ENCODE measurements at places on chromosomes 2 and 18.

DNA sequence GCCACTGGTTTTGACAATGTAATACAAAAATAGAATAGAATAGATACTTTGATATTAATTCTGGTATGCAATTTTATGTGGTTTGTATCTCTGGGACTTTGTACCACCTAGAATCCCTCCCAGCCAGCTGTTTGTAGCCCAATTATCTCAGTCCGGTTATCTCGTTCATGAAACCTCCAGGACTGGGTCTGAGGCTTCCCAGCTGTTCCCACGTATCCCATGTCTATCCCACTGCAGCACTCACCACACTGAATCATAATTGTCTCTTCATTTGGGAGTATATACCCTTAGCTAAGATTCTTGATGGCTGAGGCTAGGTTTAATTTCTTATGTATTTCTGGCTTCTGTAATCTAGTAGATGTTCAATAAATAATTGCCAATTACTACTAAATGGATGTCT, 104.4 kb upstream of the MAPRE2 start:
- no peak for DNase-seq

GRCh38 chr18:24111936-24112335, 26.9 kb upstream of the CABYR start:
- DNase-seq = no peak

GRCh38 chr2:25161055-25161781, 7.2 kb downstream of the POMC start:
- peak; percentile 19 for DNase-seq

DNA sequence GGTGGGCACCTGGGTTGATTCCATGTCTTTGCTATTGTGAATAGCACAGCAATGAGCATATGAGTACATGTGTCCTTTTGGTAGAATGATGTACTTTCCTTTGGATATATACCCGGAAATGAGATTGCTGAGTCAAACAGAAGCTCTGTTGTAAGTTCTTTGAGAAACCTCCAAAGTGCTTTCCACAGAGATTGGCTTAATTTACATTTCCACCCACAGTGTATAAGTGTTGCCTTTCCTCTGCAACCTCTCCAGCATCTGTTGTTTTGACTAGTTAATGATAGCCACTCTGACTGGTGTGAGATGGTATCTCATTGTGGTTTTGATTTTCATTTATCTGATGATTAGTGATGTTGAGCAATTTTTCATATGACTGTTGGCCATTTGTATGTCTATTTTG, 194.8 kb downstream of the ZNF804A start:
- DNase-seq = no peak

- no peak for DNase-seq
These were observed 144.7 kb upstream of the COPS8 start for GRCh38 chr2:236940916-236941520.

DNA sequence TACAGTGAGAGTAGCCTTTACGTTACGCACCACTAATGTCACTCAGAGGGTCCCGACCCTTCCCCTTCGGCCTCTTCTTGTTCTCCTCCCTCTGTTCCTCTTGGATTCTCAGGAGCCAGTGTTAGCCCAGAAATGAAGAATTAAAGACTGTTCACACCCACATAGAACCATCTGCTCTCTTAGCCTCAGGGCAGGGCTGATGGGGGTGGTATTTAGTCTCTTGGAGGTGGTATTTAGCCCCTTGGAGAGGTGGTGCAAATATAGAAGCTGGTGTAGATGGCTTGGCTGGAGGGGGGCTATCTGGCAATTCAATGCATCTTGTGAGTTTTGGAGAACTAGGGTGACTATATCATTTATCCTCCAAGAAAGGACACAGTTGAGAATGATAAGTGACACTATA, 286.5 kb downstream of the PRKCE start:
- no peak for DNase-seq

- no peak for DNase-seq
These were observed 69.3 kb upstream of the RGPD5 start for GRCh38 chr2:109724533-109725460.

DNA sequence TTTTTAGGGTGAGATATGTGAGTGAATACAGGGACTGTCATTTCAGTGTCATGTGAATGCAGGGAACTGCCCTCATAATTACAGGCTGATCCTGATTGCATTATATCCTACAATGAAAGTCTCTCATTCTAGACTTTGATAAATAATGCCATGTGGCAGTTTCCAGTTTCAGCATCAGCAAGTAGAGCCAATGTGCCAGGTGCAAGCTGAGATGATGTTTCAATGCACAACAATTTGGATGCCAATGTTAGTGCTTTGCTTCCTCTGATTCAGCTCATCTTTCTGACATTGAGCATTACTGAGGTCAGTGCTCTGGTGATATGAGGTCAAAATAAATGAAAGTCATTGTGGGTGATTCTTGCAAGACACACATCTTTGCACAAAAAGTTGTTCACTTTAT, 63.7 kb upstream of the TFPI start:
- DNase-seq = no peak

DNA sequence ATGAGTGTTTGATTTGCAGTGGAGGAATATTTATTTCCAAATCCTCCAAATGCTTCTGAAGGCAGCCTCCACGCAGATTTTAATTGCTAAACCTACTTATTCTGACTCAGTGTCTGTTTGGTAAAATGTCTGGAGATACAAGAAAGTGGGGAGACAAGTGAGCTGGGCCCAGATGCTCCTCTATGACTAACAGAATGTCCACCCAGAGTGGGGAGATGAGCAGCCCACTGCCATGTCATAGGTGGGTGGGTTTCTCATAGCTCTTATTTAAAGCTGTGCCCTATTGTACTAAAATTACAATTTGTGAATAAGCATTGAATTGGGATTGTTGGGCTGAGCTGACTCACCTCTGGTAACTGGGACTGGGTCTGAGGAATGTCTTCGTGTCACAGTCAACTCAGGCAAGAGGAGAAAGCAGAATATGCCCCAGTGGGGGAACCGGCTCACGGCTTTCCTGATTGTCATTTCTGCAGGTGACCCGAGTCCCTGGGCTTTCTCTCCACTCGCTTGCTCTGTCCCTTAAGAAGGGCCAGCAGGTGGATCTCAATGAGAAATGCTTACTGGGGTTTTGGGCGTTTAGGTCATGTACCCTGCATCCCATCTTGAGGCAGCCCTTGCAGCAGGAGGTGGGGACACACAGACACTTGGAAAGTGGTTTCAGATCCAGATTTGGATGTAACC, 116.3 kb upstream of the SPRED2 start:
- DNase-seq = no peak

GRCh38 chr18:44123743-44124142, 556.9 kb upstream of the SETBP1 start:
- DNase-seq = no peak

DNA sequence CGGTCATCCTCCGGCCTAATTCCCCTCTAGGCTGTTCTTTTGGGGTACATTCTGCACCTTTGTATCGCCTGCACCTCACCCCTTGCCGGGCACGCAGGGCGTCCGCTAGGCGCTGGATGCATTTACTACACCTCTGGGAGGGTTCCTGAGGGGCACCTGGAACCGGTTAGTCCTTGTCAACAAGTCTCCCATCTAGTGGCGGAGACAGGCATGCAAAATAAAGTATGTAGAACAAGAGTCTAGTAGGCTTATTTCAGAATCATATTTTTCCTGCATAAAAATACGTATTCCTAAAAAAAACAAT, 705 bp upstream of the TEX261 start:
- peak; percentile 30 for DNase-seq

- DNase-seq = peak; percentile 22
These were observed 24.9 kb downstream of the GLI2 start for GRCh38 chr2:120760446-120761135.

GRCh38 chr18:26526128-26526965, 22.0 kb downstream of the KCTD1 start:
- no peak for DNase-seq

GRCh38 chr2:192535956-192536921, 341.5 kb upstream of the TMEFF2 start:
- DNase-seq = no peak

- no peak for DNase-seq
These were observed 129.6 kb downstream of the GALNT14 start for GRCh38 chr2:31008561-31009114.

- no peak for DNase-seq
These were observed 46.5 kb downstream of the ATIC start for GRCh38 chr2:215358312-215358845.

DNA sequence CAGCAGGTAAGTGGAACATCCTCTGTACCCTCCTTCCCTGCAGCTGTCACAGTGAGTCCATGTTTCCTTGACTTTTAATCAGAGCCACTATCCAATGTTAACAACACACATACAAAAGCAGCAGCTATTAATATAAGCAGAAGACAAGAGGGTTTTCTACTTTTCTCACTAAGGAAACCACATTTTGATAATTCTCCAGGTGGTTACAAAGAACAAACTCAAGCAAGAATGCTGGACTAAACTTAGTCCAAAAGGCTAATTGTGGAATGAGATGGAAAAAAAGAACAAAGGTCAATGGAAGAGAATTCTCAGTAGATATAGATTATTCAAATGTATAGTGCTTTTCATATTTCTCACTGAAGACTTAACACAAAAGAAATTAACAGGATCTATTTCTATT, 176.9 kb upstream of the SLC39A10 start:
- DNase-seq = no peak

GRCh38 chr2:22821458-22821857, 563.5 kb upstream of the KLHL29 start:
- DNase-seq = no peak

DNA sequence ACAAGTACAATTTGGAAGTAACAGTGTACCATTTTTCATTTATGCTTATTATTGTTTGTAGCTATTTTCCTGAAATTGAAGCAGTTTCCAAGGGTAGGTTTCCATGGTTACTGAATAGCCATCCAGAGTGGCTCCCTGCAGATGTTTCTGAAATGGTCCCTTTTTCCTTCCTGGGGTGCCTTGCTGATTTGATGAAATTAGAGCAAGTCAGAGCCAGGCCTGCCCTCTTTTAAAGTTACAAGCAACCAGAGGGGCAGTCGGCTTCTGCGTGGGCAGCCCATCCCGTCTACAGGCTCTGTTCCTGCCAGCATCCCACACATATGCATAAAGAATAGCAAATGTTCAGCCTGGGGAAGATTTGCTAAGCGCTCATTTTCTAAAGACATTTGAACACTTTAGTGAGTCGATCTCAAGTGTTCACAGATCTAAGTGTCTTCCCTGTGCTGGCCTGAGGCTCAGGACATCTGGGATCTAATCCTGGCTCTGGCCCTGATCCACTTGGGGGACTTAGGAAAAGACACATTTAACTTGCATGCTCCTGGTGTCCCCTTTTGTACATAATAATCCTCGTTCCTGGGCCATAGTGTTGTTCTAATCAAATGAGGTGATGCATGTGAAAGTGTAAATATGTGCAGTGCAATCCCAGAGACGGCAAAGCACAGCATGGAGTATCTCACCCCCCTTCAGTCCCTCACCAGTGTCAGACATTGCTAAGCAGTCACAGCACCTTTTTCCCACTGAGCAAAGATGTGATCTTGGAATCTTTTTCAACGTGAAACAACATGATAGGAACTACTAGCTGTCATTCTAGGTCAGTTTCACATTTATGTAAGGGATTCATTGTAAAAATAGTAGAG, 92.2 kb downstream of the STPG4 start:
- DNase-seq = no peak

DNA sequence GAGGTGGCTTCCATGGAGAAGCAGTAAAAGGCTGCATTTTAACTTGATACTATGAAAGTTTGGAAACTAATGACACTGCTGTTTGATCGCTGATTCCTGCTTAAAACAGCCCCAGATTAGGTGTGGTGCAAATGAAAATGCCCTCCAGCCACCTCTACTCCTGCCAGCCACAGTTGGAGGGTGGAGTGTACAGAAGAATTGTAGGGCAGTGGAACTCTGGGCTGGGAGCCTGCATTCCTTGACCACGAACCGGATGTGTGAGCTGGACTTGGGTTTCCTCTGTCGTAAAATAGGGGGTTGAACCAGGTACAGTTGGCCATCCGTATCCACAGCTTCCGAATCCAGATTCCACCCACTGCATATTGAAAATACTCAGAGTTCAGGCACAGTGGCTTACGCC, 84.6 kb upstream of the RFX8 start:
- peak; percentile 17 for DNase-seq

DNA sequence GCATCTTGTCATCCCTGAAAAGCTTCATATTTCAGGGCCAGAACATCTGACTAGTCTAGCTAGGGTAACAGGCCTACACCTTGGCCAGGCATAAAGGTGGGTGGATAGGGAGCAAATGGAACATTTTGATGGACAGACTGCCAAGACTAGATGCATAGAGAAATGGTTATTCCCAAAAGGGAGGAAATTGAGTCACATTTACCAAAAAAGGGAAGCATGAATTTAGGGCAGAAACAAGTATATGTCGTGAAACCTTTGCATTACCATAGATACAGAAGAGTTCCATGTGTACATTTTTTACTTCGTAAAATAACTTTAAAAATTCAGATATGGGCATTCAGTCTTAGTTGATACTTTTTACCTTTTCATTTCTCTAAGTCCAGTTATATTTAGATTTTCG, 101.3 kb upstream of the ZEB2 start:
- no peak for DNase-seq

GRCh38 chr2:86281066-86281700, 56.2 kb downstream of the REEP1 start:
- no peak for DNase-seq

DNA sequence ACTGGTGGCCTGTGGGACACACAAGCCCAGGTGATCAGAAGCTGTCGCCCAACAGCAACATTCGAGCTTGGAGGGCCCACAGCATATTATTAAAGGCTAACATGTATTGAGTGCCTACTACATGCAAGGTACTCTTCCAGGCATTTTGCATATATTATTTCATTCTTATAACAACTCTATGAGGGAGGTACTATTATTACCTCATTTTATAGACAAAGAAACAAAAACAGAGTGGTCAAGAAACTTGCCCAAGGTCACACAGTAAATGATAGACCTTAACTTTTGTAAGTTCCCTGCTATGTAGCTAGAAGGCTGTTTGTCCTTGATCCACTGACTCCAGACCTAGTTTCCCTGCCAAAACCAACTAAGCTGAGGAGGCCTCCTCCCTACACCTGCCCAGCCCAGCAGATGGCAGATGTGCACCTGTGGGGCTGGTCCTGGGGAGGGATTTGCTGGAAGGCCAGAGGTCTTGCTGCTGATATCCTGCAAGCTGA, 35.7 kb downstream of the KANSL3 start:
- DNase-seq = no peak

DNA sequence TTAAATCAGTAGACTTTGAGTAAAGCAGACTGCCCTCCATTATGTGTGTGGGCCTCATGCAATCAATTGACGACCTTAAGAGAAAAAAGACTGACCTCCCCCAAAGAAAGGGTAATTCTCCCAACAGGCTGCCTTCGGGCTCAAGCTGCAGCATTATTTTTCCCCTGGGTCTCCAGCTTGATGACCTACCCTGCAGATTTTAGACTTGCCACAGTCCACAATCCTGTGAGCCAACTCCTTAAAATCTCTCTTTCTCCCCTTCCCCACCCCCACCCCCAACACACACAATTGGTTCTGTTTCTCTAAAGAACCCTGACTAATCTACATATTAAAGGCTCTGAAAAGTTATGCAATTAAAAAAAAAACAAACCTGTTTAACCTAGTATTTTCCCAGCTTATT, 89.4 kb downstream of the RNF152 start:
- no peak for DNase-seq

GRCh38 chr2:141523199-141523598, 607.6 kb downstream of the LRP1B start:
- no peak for DNase-seq

Measured in AG08395 (cell line).